Endothelial cell (in vitro differentiated cells): ENCODE measurements at places on chromosomes 12 and 14.

- DNase-seq, result no peak
Observed at GRCh38 chr12:3990501-3991280, 117.5 kb upstream of the PARP11 start.

DNA sequence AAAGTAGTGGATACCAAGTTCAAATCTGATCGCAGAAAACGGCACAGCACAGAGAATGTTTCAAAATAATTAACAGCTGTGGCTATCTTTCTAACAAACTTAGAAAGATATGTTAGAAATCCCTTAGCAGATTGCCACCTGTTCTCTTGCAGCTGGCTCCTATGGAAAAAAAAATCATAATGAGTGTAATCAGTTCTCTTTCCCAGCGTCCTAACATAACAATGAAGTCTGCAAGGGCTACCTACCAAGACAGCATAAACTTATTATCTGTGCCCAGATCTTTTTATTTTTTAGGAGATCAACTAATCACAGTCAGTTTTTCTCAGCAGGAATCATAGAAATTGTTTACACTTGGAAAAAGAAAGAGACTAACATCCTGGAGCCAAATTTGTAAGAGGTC lies 358.6 kb upstream of the FOXG1 start:
- DNase-seq, result no peak

GRCh38 chr12:6438345-6438744 lies 6.4 kb upstream of the CD27 start:
- DNase-seq, result no peak

DNA sequence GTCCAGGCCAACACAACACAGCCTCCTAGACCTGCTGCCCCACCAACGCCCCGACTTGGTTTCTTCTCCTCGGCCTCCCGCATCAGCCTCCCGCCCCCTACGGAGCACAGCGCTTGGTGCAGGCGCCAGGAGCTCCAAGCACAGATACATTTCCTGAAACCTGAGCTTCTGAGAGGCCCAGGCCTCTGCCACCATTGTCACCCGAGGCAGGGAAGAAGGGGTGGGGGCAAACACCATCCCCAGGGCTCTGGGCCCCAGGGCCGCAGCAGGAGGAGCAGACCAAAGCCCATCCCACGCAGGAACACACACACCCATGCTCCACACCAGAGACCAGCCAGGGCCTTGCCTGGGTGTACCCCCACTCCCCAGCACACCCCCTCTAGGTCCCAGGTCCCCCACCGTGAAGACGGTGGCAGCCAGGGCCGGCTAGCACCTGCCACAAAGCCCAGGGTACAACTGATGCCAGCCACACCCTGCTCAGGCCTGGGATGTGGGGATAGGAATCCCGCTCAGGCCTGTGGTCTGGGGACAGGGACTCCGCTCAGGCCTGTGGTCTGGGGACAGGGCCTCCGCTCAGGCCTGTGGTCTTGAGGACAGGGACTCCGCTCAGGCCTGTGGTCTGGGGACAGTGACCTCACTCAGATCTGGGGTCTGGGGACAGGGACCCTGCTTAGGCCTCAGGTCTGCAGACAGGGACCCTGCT lies 5.4 kb downstream of the JAG2 start:
- peak; percentile 34 for DNase-seq

GRCh38 chr12:71846322-71846940 lies 6.9 kb downstream of the TBC1D15 start:
- no peak for DNase-seq

GRCh38 chr12:41466300-41466699 lies 278.2 kb downstream of the PDZRN4 start:
- DNase-seq, result no peak

DNA sequence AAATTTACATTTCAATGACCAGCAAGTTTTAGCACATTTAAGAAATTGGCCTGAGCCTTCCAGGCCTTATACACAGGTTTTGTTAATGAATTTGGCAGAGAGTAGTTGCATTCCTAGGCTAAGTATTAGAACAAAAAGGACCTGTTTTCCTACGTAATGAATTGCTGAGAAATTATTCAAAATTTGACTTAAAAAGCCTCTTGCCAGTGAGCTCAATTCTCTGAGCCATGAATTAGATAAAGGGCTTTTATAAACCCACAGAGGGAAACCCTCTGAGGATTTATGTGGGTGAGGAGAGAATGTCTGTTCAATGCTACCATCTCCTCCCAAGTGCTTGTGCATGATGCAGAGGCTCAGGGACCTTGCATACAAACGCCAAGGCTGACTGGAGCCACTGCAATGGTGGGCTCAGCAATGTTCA lies 94.5 kb upstream of the PELI2 start:
- no peak for DNase-seq

GRCh38 chr12:76747245-76747644 lies 16.7 kb upstream of the ZDHHC17 start:
- no peak for DNase-seq

DNA sequence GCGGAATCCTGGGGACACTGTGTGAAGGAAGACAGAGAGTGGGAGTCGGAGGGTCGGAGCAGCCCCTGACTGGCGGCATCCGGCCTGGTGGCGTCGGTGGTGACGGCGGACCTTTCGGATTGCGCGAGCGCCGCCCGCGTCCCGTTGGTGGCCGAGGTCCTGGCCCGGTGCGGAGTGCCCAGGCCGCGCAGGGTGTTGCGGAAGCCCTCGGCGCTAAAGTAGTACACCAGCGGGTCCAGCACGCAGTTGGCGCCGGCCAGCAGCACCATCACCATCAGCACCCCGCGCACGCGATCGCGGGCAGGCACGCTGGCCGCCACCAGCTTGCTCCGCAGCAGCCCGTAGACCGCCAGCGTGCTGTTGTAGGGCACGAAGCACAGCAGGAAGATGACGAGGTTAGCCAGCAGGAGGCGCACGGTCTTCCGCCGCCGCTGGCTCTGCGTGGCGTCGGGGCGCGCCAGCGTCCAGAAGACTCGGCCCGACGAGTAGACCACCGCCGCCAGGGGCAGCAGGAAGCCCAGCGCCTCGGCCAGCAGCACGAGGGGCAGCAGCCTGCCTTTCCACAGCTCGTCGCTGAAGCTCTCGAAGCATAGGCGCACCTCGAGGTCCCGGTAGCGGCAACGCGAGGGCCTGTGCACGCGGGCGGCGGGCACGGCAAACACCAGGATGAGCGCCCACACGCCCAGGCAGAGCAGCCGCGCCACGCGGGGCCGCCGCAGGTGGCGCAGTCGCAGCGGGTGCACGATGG lies 13.1 kb upstream of the CHD4 start:
- DNase-seq, result peak; percentile 84

DNA sequence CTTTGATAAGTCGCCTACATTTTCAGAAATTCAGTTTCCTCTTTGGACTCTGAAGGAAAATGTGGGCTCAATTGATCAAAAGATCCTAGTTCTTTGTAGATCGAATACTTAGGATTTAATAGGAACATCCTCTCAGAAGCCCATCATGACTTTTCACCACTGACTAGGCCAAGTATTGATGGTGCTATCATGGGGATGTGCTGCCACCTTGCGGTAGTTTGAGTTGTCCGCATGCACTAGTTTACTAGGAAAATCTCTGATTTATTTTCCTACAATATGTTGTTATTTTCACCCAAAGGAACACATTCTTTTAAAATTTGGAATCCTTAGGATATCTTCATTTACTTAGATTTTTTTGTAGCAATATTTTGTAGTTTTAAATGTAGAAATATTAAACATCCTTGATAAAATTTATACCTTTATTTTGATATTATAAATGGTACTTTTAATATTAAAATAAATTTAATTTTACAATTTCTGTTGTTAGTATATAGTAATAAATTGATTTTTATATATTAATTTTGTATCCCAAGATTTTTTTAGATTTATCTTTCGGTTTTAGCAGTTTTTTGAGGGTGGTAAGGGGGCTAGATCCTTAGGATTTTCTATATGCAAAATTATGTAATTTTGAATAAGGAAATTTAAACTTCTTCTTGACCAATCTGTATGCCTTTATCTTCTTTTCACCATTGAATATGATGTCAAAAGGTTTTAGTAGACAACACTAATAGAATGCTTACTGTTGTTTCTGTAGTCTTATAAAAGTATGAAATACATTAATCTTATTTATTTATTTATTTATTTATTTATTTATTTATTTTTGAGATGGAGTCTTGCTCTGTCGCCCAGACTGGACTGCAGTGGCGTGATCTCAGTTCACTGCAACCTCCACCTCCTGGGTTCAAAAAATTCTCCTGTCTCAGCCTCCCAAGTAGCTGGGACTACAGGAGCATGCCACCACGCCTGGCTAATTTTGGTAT lies 52.9 kb upstream of the OR9K2 start:
- DNase-seq, result peak; percentile 76

- no peak for DNase-seq
Observed at GRCh38 chr14:97571201-97571600, 774.0 kb downstream of the VRK1 start.

GRCh38 chr12:40336573-40337199 lies 111.9 kb downstream of the LRRK2 start:
- no peak for DNase-seq

DNA sequence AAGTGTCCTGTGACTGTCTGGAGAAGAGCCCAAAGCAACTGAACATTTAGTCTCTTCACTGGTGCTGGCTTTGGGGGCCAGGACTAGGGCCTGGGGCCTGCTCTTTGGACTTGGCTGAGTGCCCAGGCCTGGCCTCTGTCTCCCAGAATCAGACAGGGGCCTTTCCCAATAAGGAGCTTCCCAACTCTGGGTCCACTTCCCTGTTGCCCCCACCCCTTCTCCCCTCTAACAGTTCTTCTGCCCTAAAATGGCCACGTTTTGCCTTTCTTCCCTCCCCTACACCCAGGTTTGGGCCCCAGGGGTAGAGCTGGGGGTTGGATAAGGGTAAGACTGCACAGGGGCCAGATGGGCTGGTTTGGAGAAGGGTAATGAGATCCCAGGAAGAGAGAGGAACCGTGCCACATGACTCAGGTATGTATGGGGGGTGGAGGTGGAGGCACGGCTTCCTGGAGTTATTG lies 10.0 kb upstream of the ITGA5 start:
- DNase-seq, result no peak

GRCh38 chr14:103630364-103631108 lies 1.5 kb downstream of the KLC1 start:
- no peak for DNase-seq

DNA sequence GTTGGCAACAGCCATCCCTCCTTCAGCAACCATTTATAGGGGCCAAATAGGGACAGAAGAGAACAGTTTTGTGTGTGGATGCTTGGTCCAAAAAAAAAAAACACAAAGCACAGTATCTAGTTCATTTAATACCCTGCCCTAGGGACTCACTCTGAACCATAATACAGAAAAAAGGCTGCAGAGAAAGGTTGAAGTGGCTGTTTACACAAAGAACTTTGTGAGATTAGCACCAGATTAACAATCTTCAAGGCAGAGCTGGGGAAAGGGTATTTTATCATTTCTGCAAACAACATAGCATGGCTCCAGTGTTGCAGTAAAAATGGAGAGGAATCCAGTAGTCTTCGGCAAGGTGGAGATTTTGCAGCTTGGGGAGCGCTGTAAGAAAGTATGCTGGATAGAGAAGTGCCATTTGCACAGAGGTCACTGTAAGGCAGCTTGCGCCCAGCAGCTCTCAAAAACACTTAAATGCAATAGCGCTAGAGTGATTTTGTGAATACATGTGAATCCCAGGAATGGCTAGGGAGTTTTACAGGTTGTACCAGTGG lies 124.2 kb upstream of the PLEKHA5 start:
- no peak for DNase-seq

DNA sequence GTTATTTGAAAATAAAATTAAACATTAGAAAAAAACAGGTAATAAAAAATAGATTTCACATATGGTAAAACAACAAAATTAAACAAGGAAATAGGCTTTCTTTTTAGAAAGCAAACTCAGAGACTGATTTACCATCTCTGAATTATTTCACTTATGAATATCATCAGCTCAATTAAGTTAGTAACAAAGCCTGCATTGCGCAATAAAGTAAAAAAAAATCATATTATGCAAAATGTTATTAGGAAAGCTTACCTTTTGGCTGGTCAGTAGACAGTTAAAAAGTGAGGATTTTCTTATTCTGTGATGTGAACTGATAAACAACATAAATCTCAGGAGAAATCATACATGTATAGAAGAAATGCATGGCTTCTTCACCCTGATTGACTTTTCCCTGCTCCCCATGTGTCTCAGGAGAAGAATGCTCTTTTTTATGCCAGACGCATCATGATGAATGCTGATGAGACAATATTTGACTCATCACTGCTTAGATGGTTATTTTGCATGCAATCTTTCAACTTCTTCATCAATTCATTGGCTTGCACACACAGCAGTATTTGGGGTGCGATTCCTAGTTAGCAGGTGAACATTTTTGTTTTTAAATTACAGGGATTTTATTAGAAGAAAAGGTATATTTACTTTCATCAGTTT lies 124.5 kb upstream of the USP15 start:
- no peak for DNase-seq

DNA sequence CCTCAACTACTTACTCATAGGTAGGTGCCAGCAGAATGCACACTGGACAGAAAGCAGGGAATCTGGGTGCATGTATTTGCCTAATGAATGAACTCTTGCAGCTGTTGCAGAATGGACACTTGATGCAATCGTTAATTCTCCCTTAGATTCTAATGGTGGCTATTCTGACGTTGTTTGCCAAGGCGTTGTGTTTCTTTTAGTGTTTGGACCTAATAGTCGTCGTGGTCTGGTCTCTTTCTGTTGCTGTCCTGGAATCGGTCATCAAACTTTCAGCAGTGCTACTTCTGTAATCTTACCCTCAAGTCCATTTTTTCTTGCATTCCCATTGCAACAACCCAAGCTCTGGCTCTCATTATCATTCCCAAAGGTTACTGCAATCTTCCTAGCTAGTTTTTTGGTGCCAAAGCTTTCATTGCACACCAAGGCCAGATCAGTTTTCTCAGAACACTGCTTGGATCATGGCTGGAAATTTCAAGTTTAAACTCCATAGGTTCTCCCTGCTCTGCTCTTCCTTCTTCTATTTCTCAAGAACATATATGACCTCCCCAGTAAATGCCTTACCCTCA lies 31.3 kb downstream of the BMP4 start:
- DNase-seq, result no peak

DNA sequence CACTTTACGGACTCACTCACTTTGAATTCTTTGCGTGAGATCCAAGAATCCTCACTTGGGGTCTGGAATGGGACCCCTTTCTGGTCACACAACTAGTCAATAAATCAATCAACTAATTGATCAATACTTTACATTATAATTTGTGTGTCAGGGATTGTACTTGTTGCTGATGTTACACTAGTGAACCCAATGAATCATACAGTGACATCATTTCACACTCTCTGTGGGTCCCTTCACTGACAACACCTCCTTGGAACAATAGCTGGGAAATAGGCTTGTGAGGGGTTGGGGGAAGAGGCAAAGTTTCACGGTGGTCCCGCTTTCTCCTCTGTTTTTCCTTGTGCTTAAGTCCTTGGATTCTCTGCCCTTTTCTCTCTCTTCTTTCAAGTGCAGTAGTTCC lies 35.0 kb downstream of the TPH2 start:
- DNase-seq, result no peak

DNA sequence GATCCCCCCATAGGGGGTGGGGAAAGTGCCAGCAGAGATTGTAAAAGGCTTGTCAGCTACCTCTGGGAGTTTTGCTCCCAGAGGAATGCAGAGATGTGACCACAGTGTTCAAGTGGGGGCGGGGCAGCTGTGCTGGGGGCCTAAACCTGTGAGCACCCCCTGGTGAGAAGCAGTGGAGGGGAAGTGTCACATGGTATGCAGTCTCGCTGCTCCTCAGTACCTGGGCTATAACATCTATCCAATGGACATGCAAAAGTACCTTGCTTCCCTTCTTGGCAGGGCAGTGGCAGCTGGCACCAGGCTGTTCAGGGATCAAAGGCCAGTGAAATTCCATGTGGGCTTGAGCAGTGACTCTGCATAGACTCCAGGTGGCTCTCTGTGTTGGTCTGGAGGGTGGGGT lies 20.3 kb downstream of the OR4K2 start:
- DNase-seq, result no peak
